ENCODE measurements at places on chromosomes 16 and 17.
A peak's percentile ranks its signal among the peaks of the same experiment; 100 is the strongest.

DNA sequence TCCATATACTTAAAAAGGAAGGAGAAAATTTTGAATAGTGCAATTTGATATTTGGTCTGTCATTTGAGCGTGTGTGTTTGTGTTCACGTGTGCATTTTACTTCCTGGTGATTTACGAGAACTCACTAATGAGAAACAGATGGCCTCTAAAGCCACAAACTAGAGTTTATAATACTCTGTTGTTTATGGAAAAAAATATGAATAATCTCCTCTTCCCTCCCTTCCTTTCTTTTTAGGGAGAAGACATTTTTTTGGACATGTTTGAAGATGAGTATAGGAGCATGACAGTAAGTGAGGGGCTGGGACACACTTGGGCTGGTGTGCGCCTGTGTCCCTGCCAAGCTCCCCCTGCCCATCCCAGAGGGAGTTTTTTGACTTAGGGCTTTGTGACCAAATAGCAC, 102.7 kb downstream of the CLEC16A start:
- DNase-seq: peak; percentile 87

DNA sequence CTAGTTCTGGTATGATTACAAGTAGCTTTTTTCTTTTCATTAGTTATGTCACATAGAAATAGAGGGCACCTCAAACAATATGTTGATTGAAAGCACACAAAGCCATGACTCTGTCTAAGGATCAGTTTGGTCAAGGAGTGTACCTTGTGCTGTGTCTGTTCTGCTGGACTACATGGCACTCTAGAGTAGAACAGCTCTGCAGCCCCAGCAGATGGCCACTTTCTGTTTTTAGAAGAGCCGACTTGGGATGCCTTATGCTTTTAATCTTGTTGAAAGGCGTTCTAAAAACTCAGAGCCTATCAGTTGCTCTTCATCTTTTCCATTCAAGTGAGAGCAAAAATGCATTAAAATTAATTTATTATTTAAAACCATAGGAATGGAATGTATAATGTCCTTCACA, 49.3 kb upstream of the CA10 start:
- no peak for DNase-seq

DNA sequence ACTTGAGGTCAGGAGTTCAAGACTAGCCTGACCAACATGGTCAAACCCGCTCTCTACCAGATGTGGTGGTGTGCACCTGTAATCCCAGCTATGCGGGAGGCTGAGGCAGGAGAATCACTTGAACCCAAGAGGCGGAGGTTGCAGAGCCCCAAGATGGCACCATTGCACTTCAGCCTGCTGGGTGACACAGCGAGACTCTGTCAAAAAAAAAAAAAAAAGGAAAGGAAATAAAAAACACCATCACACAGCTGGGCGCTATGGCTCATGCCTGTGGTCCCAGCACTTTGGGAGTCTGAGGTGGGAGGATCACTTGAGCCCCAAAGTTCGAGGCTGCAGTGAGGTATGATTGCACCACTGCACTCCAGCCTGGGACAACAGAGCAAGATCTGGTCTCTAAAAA, 13.3 kb upstream of the SBK1 start:
- DNase-seq: no peak

DNA sequence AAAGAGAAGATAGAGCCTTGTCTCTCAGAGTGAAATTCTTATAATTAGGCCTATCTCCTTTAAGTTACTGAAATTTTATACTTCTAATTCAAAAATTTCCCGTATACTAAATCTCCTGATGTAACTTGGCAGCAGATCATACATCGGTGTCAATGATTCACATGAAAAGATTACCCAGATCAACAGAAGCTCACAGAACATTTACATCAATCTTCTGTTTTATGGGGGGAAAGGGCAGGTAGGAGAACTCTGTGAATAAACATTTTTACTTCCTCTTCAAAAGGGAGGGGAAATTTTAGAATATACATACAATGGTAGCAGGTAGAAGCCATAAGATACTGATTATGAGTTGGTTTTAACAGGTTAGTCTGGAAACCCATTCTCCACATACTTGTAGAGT, 43.1 kb downstream of the PHLPP2 start:
- no peak for DNase-seq

DNA sequence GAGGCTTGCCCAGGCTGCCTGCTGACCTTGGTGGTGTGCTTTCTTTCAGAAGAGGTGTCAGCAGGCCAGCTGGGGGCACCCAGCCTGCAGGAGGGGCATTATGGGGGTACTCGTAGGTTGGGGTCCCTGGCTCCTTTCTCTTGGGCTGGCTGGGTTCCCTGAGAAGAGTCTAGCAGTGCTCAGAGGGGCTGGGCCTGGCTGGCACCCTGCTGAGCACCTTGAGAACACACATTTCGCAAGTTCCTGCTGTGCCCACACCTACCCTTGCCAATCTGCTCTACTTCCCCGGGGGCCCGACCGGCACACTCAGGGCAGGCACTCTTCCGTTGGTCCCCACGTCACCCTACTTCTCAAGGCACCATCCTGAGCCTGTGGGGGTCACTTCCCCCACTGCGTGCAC, 5.1 kb downstream of the CEMP1 start:
- no peak for DNase-seq

GRCh38 chr17:50219939-50220465, 18.6 kb upstream of the COL1A1 start:
- peak; percentile 92 for DNase-seq

DNA sequence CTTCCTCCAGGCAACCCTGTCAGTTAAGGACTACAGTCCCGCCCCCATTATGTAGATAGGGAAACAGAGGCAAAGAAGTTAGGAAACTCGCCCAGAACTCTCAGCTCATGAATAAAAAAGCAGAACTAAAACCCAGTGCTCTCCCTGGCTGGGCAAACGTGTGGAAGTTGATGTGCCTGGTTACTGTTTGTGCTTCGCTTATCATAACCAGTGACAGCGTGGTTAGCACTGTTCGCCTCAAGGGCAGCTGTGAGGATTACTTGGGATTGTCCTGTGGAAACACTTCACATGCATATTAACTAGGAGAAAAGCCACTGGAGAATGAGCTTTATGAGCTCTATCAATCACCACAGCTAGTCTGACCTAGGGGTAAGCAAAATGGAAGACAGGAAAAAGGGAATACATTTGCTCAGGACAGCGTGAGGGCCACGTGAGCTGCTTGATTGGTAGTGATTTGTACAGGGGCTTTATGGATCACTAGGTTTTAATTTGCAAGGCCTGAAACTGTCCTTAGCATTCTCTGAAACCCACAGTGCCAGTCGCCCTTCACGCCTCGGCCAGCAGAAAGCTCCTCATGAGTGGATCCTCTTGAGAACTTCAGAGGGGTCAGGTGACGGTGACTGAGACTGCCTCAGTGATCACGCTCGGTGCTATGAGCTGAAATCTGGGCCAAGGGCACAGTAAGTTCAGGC, 19.9 kb downstream of the CYB5D2 start:
- DNase-seq: no peak

DNA sequence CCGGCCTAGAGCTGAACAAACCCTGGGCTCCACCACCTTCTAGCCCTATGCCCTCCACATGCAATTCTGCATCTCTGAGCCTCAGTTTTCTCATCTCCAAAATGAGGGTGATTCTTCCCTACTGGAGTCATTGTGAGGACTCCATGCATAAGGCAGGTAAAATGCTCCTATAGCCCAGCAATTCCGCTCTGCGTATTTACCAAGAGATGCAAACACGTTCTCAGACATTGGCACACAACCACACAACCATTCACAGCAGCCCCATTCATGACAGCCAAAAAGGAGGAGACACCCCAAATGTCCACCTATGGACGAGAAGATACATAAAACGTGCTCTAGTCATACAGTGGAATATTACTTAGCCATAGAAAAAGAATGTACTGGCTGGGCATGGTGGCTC, 3.9 kb upstream of the CASKIN1 start:
- DNase-seq: no peak

- DNase-seq: no peak
Measured at GRCh38 chr17:28518132-28518531, 12.0 kb downstream of the FOXN1 start.

DNA sequence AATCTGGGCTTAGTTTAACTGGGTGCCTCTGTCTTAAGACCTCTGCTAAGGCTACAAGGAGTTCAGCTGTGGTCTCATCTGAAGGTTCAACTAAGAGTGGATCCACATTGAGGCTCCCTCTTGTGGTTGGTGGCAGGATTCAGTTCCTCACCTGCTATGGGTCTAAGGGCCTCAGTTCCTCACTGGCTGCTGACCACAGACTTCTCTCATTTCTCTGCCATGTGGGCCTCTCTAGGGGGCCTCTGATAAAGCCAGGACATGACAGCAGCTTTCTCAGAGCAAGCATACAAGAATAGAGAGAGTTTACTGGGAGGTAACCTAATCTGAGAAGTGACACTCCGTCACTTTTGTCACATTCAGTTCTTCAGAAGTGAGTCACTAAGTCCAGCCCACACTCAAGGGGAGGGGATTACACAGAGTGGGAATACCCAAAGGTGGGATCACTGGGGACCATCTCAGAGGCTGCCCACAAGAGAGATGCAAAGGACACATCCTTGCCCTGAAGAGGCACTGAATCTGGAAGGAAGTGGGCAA, 19.2 kb upstream of the ABAT start:
- peak; percentile 29 for DNase-seq

GRCh38 chr17:43020789-43021740, 1.1 kb downstream of the VAT1 start:
- peak; percentile 69 for DNase-seq

DNA sequence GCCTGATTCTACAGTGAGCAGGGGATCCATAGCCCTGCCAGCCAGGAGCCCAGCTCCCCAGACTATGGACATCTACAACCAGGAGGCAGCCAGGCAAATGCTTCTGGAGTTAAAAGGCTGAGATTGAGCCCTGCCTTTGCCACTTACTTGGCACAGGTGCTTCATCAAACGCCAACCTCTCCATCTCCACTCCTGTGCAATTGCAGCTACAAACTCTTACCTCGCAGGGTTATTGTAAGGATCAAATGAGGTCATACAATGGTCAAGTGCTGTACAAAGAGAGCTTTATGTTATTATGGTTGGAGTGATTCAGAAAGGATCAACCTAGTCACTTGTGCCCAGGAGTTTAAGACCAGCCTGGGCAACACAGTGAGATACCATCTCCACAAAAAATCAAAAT, 9.8 kb upstream of the MYO18A start:
- no peak for DNase-seq

DNA sequence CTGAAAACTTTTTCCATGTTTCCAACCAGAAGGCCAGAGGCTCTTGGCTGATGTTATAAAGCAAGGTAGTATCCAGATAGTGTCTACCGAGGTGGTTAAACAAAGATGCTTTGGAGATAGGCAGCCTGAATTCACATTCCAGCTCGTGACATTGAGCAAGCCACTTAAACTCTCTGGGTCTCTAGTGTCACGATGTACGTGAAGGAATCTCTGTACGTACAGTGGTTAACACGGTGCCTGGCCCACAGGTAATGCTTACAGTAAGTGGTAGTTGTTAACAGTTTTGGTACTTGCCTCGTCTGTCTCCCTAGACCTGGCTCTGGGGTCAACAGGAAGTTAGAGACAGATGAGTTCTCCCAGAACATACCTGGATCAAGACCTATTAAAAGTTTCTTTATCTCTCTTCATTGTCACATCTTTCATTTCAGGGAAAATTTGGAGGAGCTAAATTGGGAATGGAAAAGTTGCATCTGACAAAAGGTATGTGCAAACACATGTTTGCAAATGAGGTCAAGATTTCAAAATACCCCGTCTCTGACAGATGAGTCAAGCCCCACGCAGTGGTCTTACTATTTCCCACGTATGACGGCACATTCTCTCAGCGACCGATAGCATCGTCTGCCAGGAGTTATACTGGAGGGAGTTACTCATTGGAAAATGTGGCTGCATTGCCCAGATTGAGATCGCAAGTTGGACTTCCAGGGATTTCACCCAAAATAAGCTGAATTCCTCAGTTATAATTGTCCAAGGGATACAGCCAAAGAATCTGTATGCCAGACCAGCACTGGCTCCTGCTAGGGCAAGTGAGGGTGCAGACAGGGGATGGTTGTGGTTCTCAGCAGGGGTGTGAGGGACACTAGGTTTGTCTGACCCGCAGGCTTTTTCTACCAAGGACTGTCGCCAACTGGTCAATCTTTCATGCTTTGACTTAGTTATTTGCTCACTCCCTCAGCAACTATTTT, 18.9 kb upstream of the MYH10 start:
- DNase-seq: peak; percentile 93

GRCh38 chr16:66401610-66402009, 25.5 kb upstream of the BEAN1 start:
- DNase-seq: no peak

DNA sequence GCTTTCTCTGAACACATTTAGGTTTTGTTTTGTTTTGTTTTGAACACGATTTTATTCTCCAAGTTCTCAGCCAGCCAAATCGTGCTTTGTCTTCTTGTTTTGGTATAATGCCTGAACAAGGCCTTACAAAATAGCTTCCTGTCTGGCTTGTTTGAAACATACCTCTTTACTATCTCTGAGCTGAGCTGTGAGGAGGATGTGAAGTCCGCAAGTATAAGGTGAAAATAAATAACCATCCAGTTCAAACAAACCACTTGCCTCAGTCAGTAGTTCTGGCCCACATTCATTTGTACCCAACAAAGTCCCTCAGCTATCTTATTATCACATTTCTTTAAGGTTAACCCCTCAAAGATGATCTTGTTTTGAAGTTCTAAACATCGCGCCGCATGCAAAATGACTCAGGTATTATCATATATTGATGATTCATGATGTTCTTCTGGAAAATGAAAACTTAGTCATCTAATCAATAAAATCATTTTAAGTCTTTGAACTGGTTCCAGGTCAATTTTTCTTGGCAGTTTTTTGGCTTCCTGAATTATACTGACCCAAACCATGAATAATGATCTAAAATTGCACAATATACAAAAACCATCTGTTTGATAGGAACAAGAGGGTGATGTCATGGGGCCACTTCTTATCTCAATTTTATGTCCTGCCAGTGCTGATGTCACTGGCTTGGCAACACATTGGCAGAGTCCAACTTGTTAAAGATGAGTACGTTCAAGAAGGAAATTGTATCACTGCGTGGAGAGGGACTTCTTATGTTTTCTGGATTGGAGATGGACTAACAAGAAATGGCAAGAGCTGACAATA, 694.3 kb downstream of the KCNJ2 start:
- no peak for DNase-seq

DNA sequence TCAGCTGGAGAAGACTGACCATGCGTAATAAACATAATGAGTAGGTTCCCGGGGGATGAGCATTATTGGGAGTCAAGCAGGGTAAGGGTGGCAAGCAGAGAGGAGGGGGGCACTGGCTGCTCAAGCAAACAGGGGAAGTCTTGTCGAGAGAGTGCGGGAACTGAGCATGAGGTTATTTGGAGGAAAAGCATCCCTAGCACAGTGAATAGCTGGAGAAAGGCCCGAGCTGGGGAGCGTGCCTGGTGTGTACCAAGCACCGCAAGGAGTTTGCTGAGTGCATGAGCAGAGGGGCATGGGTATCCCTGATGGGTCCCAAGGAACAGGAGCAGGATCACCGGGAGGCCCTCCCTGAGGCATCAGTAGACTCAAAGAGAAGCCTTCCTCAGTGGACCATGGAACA, 17.2 kb downstream of the CYTH1 start:
- DNase-seq: no peak

GRCh38 chr17:37671028-37671823, 28.0 kb upstream of the DDX52 start:
- DNase-seq: no peak

GRCh38 chr17:34365340-34365739, 2.3 kb upstream of the CCL1 start:
- DNase-seq: no peak

GRCh38 chr17:4310354-4311060, 46.7 kb upstream of the ANKFY1 start:
- peak; percentile 23 for DNase-seq
